ENCODE measurements at places on chromosomes 5 and 9.

- no peak for DNase-seq
Measured at GRCh38 chr9:5579881-5580280, 49.0 kb upstream of the RIC1 start.

GRCh38 chr5:124739634-124740025 is 6.8 kb downstream of the ZNF608 start:
- no peak for DNase-seq

DNA sequence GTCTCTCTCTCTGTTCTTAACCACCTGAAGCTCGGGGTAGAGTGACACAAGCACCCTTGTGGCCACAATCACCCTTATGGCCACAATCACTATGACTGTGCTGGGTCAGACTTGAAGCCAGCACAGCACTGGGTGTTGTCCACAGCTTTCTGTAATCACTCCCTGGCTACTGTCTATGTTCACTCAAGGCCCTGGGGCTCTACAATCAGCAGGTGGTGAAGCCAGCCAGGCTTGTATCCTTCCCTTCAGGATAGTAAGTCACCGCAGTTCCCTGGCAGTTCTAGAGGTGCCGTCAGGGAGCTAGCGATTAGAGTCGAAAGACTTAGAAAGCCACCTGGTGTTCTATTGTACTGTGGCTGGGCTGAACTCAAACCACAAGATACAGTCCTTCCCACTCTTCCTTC is 44.2 kb downstream of the GDA start:
- DNase-seq = no peak

GRCh38 chr5:116340799-116341198 is 233.8 kb downstream of the SEMA6A start:
- no peak for DNase-seq

GRCh38 chr9:75382126-75382525 is 293.8 kb downstream of the OSTF1 start:
- DNase-seq = no peak

GRCh38 chr9:132754236-132754635 is 84.0 kb downstream of the GTF3C4 start:
- no peak for DNase-seq

DNA sequence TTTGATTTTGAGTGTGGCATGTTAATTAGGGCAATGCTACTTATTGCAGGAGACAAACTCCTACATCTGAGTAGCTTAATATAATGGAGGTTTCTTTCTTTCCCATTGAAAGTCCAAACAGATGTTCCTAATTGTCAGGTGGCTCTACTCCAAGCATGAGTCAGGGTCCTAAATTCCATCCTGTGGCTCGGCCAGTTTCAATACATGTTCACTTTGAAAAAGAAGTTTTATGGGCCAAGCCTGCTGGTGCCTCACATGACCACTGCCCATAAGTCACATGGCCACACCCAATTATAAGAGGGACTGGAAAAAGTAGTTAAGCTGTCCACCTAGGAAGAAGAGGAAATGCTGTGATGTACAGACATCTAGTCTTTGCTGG is 170.4 kb downstream of the ARRDC3 start:
- DNase-seq = peak; percentile 98

- DNase-seq = no peak
Measured at GRCh38 chr5:159799701-159800100, 116.6 kb upstream of the ADRA1B start.

Data from AG10803 (cell line).